ENCODE measurements at places on chromosomes 6 and 20.

DNA sequence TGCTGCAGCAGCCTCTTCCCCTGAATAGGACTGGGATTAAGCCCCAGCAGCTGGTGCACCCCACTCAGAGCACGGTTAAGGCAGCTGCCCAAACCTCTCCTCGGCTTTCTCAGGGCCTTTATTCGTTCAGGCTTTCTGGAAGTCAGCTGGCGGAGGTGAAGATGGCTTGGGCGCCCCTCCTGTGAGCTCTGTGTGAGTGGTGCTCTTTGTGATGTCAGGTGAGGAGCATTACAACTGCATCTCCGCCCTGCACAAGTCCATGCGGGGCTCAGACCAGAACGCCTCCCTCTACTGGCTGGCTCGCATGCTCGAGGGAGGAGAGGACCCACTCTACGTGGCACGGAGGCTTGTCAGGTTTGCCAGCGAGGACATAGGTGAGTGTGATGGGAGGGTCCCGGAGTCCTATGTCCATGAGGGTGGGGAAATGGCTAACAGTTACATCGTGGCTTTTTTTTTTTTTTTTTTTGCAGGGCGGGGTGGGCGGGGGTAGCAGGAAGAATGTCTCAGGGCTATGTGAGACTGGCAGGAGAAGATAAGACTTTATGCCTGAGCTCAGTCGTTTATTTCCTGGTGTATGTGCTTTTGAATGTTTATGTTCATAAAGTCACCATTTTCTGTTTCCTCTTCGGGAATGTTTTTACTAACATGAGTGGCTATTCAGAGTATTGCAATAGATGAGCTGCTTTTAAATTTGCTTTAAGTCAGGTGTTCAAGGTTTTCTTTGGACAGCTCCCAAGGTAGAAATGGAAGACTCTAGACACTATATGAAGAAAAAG, 18.2 kb downstream of the WRNIP1 start:
- DNase-seq, result no peak

DNA sequence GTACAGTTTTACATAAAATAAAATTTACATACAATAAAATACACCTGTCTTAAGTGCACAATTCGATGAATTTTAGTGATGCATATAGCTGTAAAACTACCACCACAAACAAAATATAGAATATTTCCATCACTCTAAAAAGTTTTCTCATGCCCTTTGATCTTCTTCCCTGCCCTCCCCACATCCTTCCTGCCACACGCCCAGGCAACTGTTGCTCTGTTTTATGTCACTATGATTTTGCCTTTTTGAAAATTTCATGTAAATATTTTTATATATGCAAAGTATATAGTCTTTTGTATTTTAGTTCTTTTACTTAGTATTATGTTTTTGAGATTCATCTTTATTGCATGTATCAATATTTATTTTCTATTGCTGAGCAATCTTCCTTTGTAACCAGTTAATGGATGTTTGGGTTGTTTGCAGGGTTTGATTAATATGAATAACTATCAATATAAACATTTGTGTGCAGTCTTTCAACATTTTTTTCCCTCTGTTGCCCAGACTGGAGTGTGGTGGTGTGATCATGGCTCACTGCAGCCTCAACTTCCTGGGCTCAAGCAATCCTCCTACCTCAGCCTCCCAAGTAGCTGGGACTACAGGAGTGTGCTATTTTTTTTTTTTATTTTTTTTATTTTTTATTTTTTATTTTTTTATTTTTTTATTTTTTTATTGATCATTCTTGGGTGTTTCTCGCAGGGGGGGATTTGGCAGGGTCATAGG, 23.8 kb upstream of the SAMHD1 start:
- no peak for DNase-seq

GRCh38 chr6:118559659-118560058, 11.6 kb downstream of the PLN start:
- no peak for DNase-seq

- no peak for DNase-seq
These were observed 83.3 kb downstream of the DCDC2 start for GRCh38 chr6:24274441-24275083.

GRCh38 chr20:21126581-21126870, 644 bp downstream of the KIZ start:
- no peak for DNase-seq

DNA sequence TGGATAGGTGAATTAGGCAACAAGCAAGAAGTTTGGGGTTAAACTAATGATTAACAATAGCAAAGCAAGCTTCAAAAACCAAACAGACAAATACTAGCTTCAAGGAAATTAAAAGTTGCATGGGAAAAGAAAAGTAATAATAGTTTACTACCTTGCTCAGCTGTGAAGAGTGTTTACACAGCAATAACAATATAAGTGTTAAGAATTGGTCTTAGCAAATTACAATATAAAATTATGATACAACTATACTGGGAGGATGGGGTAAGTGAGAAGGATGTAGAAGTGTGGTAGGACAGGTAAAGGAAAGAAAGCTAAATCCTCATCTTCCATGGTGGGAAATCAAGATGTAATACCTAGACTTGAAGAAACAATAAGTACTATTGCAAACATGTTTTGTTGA, 137.7 kb upstream of the MAFB start:
- DNase-seq, result no peak

All from fibroblast of skin of right biceps (primary cell).